CD4-positive, alpha-beta memory T cell (primary cell): ENCODE measurements at places on chromosomes 7 and 10.

DNA sequence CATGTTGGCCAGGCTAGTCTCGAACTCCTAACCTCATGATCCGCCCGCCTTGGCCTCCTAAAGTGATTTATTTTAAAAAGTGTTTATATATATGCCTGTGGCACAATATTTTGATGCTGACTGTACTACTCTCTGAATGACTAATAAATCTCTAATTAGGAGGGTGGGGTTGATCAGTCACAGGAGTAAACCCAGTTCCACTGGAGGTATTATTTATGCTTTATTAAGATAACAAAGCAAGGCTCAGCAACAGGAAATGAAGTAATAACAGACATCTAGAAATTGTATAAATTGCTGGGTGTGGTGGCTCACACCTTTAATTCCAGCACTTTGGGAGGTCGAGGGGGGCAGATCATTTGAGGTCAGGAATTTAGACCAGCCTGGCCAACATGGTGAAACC is 26.0 kb upstream of the MCU start:
- no peak for DNase-seq

GRCh38 chr7:139853506-139854123 is 24.6 kb downstream of the TBXAS1 start:
- DNase-seq = no peak

GRCh38 chr10:61330669-61331068 is 122.5 kb downstream of the TMEM26 start:
- DNase-seq = no peak

DNA sequence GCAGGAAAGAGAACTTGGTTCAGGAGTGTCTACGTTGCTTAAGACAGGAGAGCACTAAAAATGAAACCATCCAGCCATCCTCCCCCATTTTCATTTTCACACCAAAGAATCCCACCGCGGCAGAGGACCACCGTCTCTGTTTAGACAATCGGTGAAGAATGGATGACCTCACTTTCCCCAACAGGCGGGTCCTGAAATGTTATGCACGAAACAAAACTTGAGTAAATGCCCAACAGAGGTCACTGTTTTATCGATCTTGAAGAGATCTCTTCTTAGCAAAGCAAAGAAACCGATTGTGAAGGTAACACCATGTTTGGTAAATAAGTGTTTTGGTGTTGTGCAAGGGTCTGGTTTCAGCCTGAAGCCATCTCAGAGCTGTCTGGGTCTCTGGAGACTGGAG is 1.4 kb upstream of the IL6 start:
- no peak for DNase-seq

GRCh38 chr10:103752680-103753248 is 102.6 kb downstream of the SH3PXD2A start:
- DNase-seq = no peak

- DNase-seq = no peak
Measured at GRCh38 chr7:47273974-47274766, 307.7 kb downstream of the TNS3 start.

- peak; percentile 0 for DNase-seq
Measured at GRCh38 chr10:63683223-63683622, 162.0 kb downstream of the REEP3 start.

DNA sequence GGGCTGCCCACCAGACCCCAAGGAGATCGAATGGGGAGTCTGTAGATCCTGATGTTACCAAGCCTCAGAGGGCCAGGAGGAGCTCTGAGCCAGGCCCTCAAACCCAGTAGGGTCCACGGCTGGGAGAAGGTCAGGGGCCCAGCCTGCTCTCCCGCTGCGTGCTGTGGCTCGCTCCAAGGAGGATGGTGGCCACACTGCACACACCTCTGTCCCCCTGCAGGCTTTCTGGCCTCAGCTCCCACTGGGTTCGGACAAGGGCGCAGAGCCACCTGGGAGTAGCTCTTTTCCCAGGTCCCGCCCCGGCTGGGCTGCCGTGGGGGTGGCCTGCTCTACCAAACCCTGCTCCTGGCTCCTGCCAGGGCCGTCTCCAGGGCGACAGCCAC is 175.8 kb downstream of the ZNF248 start:
- DNase-seq = no peak

GRCh38 chr10:97780841-97781617 is 9.2 kb upstream of the SFRP5 start:
- no peak for DNase-seq

GRCh38 chr10:78850644-78851435 is 217.9 kb upstream of the ZMIZ1 start:
- DNase-seq = no peak

- no peak for DNase-seq
Measured at GRCh38 chr7:6256677-6257535, 15.5 kb downstream of the CYTH3 start.

- no peak for DNase-seq
Measured at GRCh38 chr10:7194571-7194970, 216.3 kb downstream of the SFMBT2 start.

DNA sequence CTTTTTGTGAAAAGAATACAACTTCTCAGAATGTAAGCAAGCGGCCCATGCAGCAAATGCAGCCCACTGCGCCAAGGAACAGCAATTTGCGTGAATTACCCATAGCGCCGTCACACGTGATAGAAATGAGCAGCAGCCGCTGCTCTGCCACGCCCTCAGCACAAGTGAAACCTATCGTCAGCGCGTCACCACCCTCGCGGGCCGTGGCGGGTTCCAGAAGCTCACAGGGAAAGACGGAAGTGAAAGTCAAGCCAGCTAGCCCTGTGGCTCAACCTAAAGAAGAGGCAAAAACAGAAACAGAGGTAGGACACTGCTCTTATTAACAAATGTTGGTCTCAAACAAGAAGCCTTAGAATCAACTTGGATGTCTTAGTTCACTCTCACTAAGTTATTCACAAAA is 70.5 kb downstream of the SHH start:
- DNase-seq = peak; percentile 64

DNA sequence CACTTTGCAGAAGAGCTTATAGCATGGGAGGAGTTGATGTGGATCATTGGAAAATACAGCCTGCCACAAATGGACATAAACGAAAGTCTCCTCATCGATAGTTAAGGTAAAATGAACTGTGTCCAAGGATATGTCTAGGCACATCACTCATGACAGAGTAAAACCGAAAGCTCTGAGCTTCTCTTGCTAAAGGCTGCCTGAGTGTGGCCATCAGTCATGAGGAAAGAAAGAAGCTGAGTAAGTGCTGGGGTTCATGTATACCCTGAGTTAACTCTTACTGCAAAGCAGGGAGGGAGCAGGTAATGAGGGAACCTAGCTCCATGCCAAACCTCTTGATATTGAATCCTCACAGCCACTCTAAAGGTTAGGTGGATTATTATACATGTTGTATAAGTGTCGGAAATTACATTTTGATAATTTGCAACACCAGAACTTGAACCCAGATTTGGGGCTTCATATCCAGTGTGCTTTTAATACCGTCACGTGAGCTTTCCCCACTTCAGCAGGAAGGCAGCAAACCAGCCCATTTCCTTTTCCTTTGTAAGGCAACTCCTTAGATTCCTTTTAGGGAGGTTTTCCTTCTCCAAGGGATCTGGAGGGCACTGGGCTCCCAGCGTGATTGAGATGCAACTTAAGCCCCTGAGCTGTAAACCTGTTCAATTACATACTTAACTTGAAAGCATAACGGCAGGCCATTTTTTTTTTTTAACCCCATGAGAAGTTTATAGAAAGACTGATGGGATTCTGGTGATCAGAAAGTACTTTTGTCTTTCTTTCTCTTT is 215.0 kb downstream of the PHF14 start:
- DNase-seq = no peak

- DNase-seq = peak; percentile 13
Measured at GRCh38 chr10:22986771-22987542, 59.1 kb downstream of the ARMC3 start.

- DNase-seq = no peak
Measured at GRCh38 chr7:123355576-123356190, 155.9 kb upstream of the SLC13A1 start.

DNA sequence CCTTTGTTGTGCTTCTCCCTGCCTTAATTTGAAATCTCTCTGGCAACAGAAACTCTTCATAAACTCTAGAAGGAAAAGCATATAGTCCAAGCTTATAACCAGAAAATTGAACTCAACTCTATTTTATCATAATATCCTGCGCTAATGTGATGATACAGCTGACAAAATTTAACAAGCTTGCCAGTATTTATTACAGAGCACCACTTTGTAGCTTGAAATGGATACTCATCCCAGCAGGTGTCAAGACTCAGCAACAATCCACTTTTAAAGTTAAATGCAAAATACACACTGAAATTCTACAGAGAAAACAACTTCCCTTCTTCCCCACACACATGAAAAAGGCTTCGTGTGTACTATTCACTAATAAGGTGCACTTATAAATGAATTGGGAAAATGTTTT is 228.9 kb downstream of the AGMO start:
- DNase-seq = no peak
